Activated gamma-delta T cell treated with Interleukin-2 at 50 U/mL for 16 hours (primary cell): ENCODE measurements at places on chromosomes 3 and 15.
A peak's percentile ranks its signal among the peaks of the same experiment; 100 is the strongest.

- no peak for DNase-seq
Measured at GRCh38 chr3:42096796-42097565, 5.8 kb downstream of the TRAK1 start.

DNA sequence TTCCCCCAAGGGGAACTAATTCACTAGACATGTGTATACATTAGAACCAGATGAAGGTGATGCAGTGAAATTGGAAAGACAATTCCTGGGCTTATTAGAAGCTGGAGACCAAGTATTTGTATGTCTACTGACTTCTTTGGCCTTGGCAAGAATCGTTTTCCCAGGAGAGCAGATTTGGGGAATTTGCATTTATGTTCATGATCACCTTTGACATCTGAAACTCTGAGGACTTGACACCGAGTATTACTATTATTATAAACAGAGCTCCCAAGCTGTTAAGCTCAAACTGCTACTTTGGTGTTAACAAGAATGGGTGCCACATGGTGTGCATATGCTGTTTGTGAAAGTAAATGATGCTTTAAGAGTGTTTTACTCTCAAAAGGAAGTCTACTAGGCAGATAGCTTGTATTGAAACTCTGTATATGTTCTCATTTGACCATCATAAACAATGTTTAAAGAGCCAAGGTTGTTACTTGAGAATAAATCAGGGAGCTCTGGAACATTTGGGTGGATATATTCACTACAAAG is 519.8 kb upstream of the GOLIM4 start:
- no peak for DNase-seq

DNA sequence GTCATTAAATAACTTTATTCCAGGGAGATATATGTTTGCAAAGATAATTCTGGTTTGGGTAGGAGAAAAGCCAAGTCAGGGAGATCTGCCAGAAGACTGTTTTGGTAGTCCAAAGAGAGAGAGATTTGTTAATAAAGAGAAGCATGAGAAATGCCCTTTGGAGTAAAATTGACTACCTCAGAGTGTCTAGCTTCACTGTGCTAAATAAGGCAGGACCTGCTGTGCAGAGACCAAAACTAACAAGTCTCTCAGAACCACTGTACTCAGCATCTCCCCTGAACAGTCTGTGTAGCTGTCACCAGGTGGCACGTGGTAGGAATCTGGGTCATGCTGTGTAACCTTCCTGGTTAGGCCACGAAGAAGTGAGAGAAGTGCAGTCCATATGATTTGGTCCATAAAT is 31.6 kb upstream of the SLC35G2 start:
- peak; percentile 20 for DNase-seq

GRCh38 chr3:195238081-195238571 is 32.8 kb downstream of the XXYLT1 start:
- DNase-seq = no peak

DNA sequence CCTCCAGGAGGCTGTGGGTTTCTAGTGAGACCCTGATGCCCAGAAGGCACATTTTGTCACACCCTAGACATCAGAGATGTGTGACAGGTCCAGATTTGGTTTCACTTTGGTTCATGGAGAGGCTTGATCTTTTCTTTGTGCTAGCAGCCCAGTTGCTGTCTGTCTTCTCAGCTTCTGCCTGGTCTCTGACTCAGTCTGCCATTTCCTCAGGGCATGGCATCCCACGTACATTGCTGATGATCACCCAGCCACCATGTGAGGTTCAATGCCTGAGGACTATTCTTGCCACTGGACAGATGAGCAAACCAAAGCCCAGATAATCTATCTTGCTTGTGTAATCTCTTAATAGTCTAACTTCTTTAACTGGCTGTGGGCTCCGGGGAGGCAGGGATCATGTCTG is 144.9 kb upstream of the MRPS22 start:
- DNase-seq = no peak

DNA sequence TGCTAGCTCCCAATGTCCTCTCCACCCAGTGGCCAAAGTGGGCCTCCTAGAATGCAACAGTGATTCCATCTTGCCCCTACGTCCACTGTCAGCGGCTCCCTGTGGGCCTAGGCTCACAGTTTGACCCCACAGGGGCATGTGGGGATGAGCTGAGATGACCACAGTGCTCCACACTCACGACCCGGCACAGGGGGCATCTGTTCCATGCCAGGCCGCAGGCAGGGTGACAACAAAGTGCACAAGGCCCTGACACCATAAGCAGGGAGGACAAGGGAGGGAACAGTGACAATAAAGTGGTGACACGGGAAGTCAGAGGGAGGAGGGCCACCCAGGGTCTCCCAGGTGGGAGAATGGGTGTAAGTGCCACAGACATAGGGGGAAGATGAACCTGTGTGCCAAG is 5.1 kb upstream of the PLXNA1 start:
- DNase-seq = no peak

DNA sequence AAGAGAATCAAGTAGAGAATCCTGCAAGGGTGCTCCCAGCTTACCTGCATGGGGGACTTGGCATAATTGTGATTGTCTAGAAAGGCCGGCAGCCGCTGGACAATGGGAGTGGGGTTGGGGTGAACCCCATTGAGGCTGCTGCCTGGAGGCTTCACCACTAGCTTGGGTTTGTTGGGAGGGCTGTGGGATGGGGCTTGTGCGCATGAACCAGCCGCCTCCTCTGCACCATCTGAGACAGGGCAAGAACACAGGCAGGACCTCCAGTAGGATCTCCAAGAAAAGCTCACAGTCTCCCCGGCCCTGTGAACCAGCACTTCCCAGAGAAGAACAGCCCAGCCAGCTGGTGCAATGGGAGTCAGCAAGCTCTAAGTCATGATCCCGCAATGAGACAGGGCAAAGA is 39.8 kb downstream of the SEMA3G start:
- no peak for DNase-seq

- DNase-seq = no peak
Measured at GRCh38 chr3:46122091-46122490, 86.0 kb downstream of the CCR1 start.

DNA sequence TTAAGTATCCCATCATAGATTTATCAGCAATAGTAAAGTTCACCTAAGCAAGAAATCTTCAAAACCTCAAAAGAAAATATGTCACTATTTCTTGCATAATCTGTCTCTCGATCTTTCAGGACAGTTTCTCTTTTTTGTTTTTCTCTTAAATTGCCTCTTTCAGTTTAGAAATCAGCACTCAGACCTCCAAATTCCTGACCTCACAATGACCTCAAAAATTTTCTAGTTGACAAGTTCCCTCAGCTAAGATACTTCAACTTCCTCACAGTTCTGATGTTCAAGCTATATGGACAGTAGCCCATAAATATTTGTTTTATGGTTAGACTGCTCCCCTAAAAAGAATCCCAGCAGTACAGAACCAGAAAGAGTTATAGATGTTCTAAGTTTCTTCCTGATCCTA is 24.1 kb downstream of the SLC24A5 start:
- no peak for DNase-seq

DNA sequence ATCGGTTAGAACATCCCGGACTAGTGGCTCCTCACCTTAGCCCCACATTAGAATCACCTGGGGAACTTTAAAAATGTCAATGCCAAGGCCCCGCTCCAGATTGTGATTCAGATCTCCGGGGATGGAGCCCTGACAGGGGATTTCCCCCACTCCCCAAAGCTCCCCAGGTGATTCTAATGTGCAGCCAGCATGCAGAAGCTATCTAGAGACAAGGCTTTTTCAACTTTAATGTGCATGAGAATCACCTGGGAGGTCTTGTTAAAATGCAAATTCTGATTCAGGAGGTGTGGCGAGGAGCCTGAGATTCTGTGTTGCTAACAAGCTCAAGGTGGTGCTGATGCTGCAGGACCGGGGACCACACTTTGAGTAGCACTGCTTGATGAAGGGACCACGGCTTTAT is 156.7 kb downstream of the RAB11A start:
- no peak for DNase-seq

DNA sequence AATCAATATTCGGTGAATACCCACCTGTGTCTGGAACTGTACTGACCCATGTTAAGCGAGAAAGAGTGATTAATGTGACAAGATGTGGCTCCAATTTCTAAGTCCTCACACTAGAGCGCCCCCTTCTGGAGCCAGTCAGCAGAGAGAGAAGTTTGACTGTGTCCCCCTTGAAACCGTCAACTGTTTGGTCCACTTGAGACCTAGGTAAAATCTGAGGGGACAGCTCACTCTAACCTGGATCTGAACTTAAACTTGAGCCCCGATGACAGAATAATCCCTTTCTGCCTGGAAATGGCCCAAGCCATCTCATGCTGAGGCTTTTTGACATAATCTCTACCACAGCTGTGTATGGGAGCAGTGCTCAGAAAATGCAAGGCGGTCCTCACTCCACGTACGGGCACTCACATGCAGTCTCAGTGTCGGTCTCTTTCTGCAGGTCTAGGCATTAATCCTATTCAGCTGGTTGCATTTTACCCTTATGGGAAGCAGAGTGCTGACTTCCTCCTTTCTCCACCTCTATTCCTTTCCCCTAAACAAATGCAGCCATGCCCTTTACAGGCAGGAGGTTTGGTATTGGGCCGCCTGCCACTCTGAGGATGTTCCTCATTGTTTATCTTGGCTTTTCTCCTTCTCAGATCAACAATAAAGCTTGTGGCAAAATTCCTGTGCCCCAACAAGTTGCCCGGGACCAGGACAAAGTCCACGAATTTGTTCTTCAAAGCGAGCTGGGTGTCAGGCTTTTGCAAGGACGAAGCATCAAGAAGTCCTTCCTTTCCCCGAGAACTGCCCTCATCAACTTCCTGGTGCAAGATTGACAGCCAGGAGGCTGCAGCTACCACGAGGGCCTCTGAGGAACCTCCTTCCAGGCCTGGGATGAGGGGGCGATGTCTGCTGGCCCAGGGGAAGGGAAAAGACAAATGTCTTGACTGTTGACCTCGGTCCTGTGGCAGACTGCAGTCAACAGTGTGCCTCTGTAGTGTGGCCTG is 47.5 kb upstream of the LIMD1 start:
- no peak for DNase-seq

DNA sequence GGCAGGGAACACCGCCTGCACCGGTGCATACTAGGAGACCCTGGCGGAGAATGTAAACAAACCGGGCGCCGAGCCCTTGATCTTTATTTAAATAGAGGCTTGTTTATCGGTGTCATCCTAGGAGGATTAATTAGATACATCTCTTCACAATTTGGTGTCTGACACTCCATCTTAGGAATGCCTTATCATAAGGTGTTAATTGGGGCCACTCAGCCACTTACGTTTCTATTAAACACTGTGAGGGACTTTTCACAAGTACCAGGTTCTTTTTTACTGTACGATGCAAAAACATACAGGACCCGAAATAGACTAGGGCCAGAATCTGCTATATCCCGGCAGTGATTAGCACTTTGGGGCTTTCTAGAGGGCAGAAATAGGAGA is 8.0 kb downstream of the EOMES start:
- DNase-seq = no peak

DNA sequence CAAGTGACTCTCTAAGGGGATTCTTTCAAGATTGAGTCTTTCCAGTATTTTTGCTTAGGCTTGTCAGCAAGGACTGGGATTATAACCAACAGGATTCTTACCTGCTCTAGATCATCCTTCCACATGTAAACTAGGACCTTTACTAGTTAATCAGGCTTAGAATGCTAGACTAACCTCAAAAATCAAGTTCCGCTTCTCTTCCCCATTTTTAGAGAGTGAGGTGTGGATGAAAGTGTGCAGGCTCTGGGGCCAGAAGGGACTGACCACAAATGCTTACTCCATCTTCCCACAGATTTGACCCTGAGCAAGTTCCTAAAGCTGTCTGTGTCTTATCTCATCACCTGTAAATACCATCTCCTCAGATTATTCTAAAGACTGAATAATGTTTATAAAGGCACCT is 89.5 kb upstream of the IL12A start:
- DNase-seq = no peak

DNA sequence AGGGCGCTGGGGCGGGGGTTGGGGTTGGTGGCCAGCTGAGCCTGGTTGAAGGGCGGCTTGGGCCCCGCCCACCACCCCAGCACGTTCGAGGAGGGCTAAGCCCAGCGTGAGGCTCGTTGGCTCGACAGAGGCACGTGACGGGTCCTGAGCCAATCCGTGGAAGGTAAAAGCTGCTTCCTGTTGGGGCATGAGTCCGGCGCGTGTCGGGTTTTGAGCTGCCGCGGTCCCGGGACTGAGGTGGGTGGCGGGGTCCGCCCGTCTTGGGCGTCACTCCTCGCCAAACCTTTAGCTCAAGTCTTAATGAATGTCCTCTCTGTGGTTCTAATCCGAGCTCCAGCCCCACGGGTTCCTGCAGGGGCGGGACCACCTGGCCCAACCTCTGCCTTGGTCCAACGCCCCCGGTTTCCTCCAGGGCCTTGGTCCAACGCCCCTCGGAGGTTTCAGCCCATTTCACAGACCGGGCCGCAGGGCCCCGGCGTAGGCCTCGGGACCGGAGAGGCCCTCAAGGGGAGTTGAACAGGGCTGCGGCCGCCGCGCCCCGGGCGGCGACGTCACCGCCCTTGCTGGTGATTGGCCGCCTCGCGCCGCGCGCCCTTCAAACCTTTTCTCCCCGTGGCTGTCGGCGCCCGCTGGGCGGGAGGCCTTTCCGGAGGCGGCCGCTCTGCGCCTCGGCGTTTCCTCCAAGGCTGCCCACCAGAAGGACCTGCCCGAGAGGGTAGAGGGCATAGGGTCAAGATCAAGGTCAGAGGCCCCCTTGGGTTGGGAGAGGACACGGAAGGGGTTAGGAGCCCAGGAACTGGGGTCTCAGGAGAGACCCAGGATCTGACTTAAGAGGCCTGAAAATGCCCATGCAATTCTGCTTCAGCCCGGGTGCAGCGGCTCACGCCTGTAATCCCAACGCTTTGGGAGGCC is at the start of gene RCCD1:
Gene RCCD1 (plus strand): TSS at position 173 of the 912 bp plus-strand sequence. CDS start 1,851 bp downstream, outside the sequence.
- DNase-seq = peak; percentile 83

DNA sequence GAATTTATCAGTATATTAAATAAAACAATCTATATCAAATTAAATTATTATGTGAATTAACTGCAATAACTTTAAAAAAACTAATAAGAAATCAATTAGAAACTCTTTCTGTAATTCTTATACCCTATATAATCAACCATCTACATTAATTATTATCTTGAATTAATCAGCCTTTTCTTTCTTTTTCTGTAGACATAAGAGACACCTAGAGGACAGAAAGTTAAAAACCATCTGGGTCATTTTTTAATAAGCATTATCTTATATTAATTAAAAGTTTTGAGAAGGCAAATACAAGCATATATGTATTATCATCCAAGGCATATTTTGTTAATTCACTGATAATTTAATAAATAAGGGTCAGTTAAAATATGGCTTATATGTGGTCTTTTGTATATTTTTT is 24.2 kb upstream of the SLC25A26 start:
- DNase-seq = no peak

GRCh38 chr3:153640689-153641665 is 479.0 kb downstream of the RAP2B start:
- DNase-seq = no peak

GRCh38 chr15:77772641-77773402 is 140.1 kb upstream of the LINGO1 start:
- DNase-seq = no peak

GRCh38 chr3:195548987-195549386 is 5.9 kb upstream of the PPP1R2 start:
- DNase-seq = no peak

GRCh38 chr3:164306042-164306441 is 772.3 kb downstream of the SI start:
- no peak for DNase-seq
